MV-4-11 (cell line): ENCODE measurements at places on chromosomes 5 and 9.
A peak's percentile ranks its signal among the peaks of the same experiment; 100 is the strongest.

- peak; percentile 71 for DNase-seq
These were observed 220.3 kb downstream of the NR3C1 start for GRCh38 chr5:143182901-143183820.

- DNase-seq: no peak
These were observed 15.9 kb downstream of the DAP start for GRCh38 chr5:10745133-10745532.

GRCh38 chr5:181212080-181212479 is 7.1 kb upstream of the TRIM7 start:
- no peak for DNase-seq

DNA sequence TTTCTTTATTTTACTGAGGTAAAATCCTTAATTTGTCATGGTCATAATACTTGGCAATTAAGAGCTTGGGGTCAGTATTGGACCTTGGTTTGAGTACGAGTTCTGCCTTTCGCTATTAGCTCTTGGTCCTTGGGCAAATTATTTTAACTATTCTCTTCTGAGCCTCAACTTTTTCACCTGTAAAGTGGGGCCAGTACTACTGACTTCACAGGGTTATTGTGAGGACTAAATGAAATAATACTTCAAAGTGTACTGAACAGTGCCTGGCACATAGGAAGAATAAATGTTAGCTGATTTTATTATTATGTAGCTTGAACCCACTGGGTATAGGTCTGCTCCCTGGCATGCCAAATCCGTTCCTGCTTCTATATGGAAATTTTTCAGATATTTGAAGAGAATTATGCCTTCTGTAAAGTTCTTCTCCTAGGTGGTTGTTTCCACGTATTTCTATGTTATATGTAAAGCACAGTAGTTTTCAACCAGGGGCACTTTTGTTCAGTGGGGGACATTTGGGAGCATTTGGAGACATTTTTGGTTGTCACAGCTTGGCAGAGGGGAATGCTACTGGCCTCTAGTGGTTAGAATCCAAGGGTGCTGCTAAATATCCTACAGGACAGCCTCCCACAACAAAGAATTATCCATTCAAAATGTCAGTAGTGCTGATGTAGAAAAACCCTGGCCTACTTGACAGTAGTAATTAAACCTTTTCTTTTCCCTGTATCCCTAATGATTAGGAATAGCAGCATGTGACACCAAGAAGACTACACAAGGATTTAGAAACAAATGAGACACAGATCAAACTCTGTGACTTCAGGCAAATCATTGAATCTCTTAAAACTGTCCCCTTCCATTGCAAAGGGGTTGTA is 4.5 kb downstream of the RCL1 start:
- peak; percentile 21 for DNase-seq

DNA sequence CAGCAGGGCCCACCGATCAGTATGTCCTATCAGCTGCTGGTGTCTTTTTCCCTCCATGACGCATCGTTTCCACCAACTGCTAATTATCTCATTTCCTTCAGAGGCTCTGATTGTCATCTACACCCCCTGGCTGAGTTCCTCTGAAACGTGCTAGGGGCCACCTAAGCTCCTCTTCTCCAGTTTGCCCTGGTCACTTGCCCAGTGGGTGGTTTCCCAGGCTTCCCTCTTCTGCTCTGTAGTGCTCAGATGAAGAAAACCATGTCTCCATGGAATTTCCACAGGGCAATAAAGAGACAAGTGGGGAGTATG is 65.3 kb downstream of the TSTD2 start:
- DNase-seq: no peak

DNA sequence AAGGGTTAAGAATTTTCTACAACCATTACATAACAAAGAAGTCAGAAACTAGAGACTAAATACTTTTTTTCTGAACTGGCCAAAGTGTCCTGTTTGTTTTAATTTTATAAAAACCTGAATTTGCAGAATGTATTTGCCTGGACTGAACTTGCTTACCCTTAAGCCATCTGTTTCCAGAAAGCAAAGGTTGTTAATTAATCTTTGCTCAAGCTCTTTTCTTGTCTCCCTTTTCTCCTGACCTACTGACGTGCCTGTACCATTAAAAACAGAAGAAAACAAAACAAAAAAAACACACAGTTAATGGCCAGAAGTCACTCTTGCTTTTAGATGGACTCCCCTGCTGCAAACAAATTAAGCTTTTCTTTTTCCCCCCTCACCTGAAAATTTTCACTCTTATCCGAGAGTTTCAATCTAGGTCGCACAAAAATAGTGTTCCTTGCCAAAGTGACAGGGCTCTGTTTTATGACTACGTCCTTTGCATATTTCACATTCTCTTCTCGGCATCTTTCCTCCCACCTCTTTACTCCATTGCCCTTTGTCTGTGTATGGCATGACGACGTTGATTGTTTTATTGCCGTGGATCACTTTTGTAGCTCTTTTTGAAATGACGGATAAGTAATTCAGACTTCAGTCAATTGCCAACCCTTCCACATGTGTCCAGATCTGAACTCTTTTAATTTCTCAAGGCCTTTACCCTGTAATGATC is 333.8 kb upstream of the GRIN3A start:
- no peak for DNase-seq

GRCh38 chr5:11239261-11240015 is 478.4 kb upstream of the DAP start:
- no peak for DNase-seq

- DNase-seq: peak; percentile 95
These were observed 41.1 kb upstream of the NEK6 start for GRCh38 chr9:124216474-124217176.

DNA sequence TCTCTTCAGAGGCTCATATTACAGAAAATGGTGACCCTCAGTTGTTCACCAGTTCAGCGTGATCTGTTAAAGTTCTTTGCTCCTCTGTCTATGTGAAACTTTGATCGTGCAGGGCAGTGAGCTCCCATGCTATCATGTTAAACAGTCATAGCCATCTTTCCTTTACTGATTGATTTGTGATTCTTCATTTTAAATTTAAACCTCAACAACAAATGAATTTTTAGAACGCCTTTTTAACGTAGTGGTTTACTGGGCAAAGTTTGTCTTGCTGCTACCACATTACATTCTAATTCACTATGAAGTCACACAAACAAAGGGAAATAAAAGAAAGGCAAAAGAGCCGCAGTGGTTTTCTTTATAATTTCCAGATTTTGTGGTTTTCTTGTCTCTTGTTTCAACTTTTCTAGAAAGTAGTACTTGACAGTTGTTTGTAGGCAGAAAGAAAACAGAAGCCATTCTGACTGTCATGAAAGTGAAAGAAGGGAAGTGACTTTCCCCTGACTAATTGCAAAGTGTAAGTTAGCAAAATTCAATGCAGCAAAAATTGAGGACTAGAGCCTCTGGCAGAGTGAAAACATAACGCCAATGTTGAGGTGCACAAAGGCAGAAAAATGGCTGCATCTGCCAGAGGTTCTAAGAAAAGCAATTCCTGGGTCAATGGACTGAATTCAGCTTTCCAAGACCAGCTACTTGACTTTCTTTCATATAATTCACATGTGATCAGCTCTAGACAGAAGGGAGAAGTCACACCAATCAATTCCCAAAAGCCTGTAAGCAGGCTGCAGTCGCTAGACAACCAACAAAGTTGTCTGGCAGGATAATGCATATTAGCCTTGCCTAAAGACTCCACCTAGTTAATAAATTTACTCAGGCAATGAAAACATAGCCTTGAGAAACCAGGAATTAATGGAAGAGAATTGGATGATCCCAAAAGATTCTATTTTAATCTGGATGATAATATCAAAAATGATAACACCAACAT is 7.1 kb upstream of the IFNA6 start:
- peak; percentile 87 for DNase-seq

DNA sequence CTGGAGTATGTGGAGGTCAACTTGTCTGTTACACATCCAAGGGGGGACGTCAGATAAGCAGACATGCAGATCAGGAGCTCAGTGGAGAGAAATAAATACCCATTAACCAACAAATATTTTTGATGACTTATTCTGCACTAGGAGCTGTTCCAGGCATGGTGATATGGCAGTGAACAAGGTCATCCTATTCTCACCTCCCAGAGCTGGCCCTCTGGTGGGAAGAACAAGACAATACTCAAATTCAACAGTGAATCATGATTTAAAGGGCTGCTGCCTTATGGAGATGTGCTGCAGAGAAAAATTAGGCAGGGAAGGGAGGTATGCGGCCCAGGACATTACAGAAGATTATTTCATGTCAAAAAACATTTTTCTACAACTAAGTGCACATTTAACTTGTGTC is 36.5 kb downstream of the SYK start:
- no peak for DNase-seq

GRCh38 chr5:153699035-153699434 is 208.6 kb downstream of the GRIA1 start:
- DNase-seq: no peak

- no peak for DNase-seq
These were observed 127.0 kb downstream of the GNA14 start for GRCh38 chr9:77521091-77521490.

- no peak for DNase-seq
These were observed 70.3 kb upstream of the CNTLN start for GRCh38 chr9:17064558-17064957.

GRCh38 chr9:112421771-112422222 is 41.9 kb downstream of the HSDL2 start:
- peak; percentile 49 for DNase-seq

DNA sequence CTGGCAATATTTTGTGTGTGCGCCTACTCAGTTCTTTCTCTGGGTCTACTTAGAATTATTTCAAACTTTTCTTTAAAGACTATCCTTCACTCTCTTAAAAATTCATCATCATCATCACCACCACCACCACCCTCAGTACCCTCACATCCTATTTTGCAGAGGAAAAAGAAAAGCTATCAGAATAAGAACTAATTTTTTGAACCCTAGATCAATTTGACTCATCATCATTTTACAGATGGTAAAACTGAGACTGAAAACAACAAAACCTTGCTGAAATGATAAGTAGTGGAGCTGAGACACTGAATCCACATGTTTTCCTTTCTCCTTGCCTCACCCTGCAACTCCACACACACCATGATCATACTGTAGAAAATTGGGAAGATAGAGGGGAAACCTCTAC is 119.3 kb downstream of the SSBP2 start:
- no peak for DNase-seq

DNA sequence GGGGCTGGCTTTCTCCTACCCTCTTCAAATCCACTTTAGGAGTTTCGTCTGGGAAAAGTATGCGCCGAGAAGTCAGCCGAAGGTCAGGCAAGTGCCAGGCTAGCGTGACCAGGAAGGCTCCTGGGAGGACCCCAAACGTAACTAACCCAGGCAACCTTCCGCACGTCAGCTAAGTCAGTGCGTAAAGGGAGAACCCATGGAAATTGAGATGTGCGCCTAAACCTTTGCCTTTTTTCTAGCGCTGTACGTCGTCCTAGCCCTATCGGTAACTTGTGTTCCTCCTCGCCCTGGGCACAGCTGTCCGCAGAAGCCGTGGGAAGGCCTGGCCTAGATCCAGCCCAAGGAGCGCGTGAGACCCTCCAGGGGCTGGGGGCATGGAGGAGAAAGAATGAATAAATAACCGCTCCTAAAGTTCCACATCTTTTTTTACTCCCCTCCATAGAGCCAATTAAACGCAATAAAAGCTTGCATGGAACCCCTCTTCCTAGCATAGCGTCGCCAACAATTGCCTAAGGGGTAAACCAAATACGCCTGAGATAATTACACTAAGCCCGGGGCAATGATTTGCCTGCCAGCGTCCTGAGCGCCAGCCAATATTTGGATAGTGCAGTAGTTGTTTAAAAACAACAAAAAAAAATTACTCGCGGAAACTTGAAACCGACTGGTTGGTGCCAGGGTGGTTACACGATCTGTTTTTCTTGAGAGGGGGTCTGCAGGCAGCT is 4.0 kb upstream of the FOXB2 start:
- no peak for DNase-seq

DNA sequence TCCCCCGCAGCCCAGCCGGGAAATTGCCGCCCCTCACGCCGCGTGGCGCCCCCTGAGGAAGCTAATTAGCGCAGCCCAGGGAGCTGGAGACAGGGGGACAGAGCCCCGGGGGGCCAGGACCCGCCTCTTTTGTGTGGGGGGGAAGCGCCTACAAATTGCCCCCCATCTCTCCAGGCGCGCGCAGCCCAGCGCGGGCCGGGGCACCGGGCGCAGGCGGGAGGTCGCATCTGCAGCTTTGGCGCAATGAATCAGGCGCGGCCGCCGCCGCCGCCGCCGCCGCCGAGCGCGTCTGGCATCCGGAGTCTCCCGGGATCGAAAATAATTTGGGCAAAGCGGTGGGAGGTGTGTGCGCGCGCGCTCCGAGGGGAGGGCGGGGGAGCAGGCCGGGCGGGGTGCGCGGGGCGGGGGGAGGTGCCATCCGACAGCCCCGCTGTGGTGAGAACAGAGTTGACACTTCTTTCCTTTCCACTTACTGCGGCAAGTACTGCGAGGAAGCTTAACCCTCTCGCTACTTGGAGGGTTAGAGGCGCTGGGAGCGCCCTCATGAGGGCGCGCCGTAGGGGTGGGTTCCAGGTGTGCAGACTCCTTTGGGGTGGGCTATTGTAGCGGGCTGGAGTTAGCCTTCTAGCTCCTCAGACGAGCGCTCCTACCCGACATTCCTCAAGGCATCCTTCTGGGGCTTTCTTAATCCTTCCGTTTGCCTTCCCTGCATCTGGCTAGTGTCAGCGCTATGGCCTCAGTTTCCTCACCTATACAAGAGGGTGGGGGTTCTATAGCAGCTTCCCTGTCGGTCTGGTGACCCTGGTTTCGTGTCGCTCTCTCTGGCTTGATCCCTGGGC is 63.1 kb downstream of the CXXC5 start:
- peak; percentile 27 for DNase-seq

DNA sequence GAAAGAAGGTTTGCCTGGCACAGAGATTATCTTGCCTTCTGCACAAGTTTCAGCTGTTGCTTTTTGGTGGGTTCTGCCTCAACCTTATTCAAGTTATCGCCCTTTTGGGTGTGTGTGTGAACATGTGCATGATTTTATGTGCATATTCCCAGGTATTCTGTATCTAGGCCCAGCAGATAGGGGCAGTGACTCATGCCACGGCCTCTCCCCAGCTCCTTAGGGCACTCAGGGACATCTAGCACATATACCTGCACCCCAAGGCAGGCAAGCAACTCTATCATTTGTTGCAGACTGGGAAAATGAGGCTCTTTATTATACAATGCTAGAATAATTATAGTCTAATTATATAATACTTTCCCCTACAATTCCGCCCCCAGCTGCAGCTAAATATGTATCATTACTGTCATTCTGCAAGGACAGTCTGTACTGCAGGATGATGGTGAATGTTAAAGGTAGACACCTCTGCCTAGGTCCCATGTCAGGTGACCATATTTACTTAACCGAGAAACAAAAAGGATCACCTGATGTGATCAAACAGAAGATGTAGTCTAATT is 128.9 kb downstream of the PDE8B start:
- DNase-seq: no peak

- peak; percentile 67 for DNase-seq
These were observed 960 bp upstream of the IFNB1 start for GRCh38 chr9:21078702-21079101.
